Pulmonary artery endothelial cell (primary cell): ENCODE measurements at places on chromosomes 13 and 19. TPM values are rescaled to one million over a fixed set of nuclear protein-coding genes. Genes with fewer than 3 reads are reported as not detected.

The NLRP5 gene
- total RNA-seq: not detected in 2 replicates

DNA sequence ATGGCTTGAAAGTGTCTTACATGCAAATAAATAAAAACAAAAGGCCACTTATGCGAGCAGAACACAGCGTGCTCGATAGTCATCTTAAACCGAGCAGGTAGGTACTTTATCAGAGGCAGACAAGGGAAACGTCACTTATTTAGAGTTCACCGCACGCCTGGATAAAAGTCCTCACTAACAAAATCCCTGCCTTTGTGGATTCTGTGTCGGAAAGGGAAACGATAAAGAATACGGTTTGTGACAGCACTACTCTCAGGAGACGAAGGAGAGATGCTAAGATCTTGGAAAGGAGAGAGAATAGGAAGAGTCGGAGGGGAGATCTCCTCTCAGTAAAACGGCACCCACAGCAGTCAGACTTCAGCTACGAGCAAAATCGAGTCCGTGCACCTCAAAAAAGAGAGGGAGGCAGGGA is 581 bp downstream of the RCBTB1 start:
- no peak for DNase-seq

The SHC2 gene
- 3.5 and 4.7 TPM in 2 replicates for total RNA-seq

- no peak for DNase-seq
These were observed 177.6 kb downstream of the SHISA2 start for GRCh38 chr13:25874064-25874737.

The ICAM5 gene
- 0.13 and 0.25 TPM in 2 replicates for total RNA-seq

The CEACAM1 gene
- 0.26 and 0.46 TPM in 2 replicates for total RNA-seq

DNA sequence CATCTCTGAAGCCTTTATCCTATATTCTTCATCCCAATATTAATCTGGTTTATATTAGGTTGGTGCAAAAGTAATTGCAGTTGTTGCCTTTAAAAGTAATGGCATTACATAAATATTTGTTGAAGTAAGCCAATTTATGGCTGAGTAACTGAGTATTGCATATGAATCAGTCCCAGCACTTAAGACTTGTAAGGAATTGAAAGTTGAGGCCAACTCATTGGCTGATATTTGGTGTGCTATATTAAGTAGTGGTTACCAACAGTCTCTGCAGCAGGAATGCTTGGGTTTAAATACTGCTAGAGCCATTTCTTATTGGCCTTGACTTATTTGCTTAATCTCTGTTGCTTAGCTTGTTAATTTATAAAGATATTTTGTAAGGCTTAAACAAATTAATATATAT is 460.7 kb downstream of the GPC6 start:
- no peak for DNase-seq

The RGL3 gene
- total RNA-seq: 0.66 and 2.6 TPM in 2 replicates

GRCh38 chr19:1827566-1828278 is 15.6 kb upstream of the ATP8B3 start:
- DNase-seq: no peak

The LCP1 gene
- 0.07 and 0.13 TPM in 2 replicates for total RNA-seq

DNA sequence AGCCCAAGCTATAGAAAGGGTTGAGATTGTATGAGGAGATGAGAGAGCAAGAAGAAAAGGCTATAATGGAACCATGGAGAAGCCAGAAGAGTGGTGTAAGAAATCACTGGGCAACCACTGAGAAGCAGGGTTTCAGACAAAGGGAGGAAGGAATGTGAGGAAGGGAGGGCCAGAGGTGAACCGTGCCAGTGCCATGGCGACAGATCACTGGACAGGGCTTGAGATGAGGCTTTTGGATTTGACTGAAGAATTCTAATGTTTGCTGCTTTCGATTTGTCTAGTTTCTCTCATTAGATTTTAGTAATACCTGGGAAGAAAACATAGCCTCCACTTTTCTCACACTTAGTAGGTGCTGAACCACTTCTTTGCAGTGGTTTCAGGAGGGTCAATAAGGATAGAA is 6.3 kb upstream of the GPR183 start:
- peak; percentile 79 for DNase-seq

GRCh38 chr13:103097366-103097928 is 31.2 kb upstream of the SLC10A2 start:
- DNase-seq: no peak

GRCh38 chr19:55354698-55355212 is at the start of gene COX6B2:
Gene COX6B2, minus strand, starts transcription at chr19:55354719. Its CDS starts 198 bp downstream, at chr19:55354521.
- no peak for DNase-seq

The TBXA2R gene
- total RNA-seq: 0.66 and 0.67 TPM in 2 replicates

The ZNF675 gene
- 6.9 and 8.7 TPM in 2 replicates for total RNA-seq

The CGB2 gene
- not detected in 2 replicates for total RNA-seq

DNA sequence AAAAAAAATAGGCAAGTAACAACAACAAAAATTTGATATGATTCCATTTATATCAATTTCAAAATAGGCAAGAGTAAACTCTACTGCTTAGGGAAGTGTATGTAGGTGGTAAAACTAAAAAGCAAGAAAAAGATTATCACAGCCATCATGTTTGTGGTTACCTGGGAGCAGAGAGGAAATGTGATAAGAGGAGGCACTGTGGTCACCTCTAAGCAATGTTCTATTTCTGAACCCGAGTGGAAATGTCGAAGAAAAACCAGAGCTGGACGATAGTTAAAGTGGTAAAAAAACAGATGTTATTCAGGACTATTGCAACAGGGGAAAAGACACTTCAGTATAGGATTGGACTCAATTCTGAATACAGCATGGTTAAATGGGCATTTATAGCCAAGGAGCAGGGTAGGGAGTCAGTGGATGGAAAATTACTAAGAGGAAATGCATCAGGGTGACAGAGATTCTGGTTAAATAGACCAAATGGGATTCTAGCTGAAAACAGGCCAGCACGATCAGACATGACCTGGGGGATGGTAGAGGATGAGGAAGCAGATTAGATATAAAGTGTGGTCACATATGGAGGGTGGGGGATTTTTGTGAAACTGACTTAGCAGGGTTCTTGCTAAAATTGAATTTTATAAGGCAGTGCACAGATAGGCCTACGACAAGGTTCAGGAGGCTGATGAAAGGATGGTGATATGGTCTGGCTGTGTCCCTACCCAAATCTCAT is 6.0 kb upstream of the TEX30 start:
- no peak for DNase-seq

The LRRC8E gene
- total RNA-seq: 1.2 and 2.0 TPM in 2 replicates

GRCh38 chr13:65856431-65856830 is 1373.7 kb downstream of the PCDH9 start:
- DNase-seq: no peak

DNA sequence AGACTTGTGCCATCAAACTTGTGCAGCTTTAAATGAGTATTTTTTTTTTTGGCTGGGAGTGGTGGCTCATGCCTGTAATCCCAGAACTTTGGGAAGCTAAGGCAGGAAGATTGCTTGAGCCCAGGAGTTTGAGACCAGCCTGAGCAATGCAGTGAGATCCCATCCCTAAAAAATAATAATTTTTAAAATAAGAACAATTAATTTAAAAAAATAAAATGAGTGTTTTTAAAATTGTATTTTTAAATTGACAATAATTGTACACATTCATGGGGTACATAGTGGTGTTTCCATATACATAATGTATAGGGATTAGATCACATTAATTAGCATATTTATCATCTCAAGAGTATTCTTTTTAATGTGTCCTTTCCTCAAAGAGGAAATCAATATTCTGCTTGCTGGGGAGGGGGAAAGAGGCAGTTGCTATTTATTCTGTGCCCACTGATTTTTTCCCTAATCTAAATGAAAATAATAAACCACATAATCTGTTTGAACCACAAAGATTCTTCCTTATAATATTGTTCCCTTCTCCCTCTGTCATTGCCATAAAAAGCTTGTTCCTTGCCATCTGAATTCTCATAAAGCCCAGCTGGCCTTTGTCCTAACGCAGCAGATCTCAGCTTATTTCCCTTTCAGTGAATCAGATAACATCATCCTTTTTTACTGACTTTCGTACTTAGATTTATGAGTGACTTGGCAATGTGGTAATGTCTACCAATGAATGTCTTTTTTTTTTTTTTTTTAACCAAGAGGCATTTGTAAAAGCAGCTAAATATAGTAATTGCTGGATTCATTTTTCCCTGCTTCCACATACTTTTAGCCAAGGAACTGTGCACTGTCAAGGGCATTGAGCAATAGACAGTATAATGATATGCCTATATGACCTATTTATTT is 81.8 kb upstream of the RUBCNL start:
- no peak for DNase-seq

The HSPH1 gene
- 31.4 and 175 TPM in 2 replicates for total RNA-seq

- no peak for DNase-seq
These were observed 3.5 kb downstream of the SPINT2 start for GRCh38 chr19:38267761-38268483.

DNA sequence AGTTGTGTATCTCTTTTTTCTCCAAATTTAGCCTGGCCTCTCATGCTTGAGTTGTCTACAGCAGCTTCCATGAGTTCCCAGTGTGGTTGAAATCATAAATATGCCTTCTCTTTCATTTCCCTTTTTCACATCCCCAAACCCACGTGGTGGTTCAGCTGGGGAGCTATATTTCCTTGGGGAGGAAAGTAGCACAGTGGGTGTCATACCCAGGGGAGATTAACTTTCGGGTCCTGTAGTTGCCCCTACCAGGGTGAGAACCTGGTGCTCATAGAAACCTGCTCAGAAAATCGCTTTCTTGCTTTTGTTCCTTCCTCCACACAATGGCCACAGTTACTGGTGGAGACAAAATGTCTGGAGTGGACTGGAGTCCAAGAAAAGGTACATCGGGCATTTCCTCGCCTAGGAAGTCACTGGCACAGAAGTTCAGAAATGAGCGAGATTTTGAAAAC is 7.0 kb upstream of the LILRA4 start:
- DNase-seq: no peak

- DNase-seq: no peak
These were observed 3.5 kb upstream of the ZNF577 start for GRCh38 chr19:51891193-51891747.

The ZNF616 gene
- 6.1 and 9.8 TPM in 2 replicates for total RNA-seq

DNA sequence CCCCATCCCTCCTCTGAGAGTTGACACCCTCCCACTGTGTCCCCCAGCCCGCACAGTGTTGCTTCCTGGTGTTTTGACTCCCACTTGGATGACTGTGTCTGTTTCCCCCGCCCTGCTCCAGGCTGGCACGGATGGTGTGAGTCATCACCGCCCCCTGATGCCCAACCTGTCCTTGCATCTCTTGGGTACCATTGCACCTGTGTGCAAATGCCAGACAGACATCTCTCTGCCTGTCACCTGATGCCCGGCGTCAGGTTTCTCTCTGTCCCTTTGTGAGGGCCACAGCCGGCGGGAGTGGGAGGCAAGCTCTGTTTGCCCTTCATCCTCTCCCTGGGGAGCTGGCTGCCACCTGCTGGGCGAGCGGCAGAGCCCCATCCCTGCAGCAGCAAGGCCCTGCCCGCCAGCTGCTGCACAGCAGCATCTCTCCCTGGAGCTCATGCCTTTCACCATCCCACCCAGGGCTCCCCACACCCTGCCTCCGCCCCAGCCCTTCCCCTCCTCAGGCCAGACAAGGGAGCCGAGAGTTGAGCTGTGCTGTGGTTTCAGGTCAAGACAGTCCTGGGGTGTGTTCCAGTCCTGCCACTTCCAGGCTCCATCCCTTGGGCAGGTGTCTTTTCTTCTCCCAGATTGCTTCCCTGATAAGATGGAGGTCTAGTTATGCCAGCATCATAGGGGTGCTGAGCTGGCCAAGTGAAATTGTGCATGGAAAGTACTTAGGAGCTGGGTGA is 29.7 kb downstream of the NKPD1 start:
- no peak for DNase-seq

- DNase-seq: no peak
These were observed 2.7 kb downstream of the PHLDB3 start for GRCh38 chr19:43501661-43502418.

DNA sequence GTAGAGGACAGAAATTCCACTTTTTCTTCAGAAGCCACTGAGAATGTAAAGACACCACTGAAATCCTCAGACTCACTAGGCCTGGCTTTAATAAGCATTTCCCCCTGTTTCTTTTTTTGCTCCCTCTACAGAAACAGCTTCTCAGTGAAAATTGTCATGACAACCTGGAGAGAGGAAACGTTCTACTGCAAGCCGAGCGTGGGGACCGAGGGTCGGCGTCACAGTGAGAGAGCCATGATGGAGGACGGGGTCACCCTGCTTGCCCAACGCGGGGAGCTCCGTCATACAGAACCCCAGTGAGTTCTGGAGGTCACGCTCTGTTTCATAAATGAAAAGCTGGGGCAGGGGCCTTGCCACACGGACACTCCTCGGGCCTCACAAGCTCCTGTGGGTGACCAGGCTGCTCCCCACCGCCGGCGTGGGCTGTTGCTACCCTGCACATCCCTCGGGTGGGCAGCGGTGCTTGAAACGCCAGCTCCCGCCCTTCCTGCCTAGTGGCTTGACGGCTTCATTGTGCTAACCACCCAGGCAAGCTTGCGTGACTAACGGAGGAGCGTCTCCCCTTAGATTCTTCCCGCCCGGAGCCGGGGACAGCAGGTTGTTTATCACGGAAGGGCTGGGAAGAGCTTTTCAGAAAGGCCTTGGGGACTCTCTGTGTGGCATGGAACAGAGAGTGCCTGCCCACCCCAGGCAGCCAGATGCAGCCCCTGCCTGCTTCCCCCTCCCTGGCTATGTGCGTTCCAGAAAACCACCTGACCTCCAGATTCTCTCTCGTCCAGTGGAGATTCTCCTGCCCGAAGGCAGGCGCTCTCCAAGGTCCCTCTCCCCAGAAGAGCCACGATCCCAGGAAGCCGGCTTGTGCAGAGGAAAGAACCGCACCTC is 153.6 kb downstream of the KATNAL1 start:
- no peak for DNase-seq

DNA sequence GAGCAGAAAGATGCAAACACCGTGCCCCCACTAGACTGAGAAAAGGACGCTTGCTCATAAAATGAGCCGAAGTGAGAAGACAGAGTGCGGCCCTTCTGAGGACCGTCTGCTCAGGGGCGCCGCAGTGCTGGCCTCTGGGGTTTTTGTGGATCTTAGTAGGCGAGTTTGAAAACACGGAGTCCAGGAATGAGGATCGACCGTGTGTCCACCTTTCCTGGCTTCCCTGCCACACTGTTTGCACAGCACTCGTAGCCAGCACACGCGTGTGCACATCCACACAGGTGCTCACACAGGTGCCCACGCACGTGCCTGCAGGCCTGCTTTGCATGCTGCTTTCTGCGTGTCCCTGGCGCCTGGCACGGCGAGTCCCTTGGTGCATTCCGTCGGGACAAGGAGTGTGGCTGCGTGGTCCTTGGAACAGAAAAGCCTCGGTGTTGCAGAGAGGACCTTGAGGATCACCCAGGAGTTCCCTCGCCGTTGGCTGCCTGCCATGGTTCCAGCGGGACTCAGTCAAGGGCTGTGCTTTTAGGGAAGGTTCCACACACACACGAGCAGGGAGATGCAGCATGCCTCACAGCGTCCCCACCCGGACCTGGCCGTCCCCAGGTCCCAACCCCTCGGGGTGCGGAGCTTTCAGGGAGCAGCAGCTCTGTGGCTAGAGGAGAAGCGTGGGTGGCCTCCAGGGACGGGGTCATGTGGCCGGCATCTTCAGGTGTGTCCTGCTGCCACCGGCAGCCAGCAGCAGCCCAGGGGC is 10.1 kb upstream of the ZNF554 start:
- no peak for DNase-seq

DNA sequence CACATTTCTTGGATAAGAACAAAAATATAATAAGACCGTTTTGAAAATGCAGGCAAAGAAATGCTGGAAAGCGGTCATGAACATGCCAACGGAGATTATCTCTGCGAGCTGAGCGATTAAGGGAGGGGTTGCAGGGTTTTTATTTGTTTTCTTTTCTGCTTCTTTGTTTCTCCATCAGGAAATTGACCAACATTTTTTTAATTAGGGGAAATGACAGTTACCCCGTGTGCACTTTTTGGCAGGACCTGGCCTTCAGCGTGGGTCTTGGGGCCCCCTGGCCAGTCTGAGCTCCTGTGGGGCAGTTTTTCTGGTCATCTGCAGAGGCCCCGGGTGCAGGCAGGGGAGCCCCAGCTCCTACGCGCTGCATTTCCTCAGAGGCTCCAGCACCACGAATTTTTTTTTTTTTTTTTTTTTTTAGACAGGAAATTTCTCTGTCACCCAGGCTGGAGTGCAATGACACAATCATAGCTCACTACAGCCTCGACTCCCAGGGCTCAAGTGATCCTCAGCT is 31.3 kb upstream of the HOMER3 start:
- no peak for DNase-seq
